ENCODE measurements at places on chromosomes 1 and 21.
A peak's percentile ranks its signal among the peaks of the same experiment; 100 is the strongest.

- no peak for DNase-seq
These were observed 125.4 kb upstream of the TMEM51 start for GRCh38 chr1:15028102-15028501.

DNA sequence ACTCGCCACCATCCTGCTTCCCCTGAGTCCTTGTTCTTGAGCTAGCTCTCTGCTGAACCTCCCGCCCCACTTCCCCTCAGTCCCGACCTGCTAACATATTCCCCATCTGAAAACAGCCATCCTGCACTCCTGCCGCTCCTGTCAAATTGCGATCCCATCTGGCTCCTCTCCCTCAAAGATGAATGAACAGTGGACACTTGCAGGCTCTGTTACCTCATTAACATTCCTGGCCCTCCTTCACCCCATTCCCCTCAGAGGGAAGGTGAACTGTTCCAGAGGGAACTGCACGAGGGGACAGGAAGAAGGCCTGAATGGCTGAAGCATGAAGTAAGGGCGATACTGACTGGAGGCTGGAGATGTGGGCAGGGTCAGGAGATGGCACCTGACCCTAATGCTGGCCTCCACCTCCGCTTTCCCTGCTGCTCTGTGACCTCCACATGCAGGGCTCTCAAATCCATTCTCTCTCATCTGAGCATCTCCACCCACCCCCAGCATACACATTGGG, 7.4 kb upstream of the CELSR2 start:
- DNase-seq: no peak

DNA sequence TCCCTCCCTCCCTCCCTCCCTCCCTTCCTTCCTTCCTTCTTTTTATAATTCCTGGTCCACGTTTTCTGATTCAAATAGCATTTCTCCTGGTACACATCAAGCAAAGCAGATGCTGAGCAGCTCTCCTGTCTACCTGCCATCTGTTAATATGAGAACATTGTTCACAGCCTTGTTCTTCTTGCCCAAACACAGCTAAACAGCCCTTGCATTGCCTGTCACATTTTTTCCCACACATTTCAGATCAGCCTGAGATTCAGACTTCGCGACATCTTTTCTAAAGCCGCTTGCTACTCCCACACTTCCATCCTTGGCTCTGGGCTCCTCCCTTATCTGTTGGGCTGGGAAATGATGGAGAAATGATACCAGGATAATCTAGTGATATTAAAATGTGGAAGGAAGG, 200.5 kb downstream of the PCP4 start:
- DNase-seq: no peak

DNA sequence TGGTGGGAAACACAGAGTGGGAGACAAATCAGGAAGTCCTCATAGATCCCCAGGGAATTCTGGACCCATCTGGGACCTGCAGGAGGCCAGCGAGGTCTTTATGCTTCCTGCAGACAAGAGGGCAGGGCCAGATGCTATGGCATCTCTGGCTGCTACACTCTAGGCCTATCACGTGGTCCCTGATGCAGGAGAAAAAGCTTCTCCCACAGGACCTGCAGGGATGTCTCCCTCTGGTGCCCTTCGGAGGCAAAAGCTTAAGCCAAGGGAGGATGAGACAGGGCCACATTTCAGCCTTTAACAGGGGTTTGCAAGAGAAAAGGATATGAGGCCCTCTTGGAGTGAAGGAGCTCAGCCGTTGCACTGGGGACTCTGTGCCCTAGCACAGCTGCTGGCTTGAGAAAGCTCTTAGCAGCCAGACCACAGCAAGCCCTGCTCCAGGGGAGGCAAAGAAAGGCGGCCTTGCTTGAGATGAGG, 243.0 kb downstream of the C1orf94 start:
- no peak for DNase-seq

DNA sequence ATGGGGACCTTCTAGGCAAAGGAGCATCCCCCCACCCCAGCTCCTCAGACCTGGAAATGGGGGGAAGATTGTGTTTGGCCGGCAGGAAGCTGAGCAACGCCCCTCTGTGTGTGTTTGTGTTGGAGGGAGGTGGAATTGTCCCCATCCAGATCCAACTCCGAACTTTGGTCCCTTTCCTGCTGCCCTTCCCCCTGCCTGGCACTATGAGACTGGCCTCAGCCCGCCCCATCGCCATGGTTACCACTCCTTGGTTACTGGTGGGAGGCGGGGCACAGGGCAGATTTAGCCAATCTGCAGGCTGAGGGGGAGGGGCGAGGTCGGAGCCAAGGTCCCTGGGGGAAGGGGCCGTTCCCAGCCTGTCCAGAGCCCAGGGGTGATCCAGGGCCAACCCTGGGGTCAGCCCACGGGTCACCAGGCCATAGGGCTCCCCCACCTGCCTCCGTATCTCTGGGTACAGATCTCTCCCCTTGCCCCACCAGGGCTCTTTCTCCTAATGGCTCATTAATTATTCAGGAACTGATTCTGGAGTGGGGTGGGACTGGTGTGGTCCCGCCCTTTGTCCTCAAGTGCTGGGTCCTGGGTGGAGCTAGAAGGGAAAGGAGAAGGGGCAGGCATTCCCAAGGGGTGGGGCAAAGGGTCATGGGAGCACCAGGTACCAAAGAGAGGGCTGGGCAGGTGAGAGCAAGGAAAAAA, 15.2 kb downstream of the PTPRF start:
- DNase-seq: no peak

GRCh38 chr1:45340816-45341466, 701 bp upstream of the MUTYH start:
- no peak for DNase-seq

DNA sequence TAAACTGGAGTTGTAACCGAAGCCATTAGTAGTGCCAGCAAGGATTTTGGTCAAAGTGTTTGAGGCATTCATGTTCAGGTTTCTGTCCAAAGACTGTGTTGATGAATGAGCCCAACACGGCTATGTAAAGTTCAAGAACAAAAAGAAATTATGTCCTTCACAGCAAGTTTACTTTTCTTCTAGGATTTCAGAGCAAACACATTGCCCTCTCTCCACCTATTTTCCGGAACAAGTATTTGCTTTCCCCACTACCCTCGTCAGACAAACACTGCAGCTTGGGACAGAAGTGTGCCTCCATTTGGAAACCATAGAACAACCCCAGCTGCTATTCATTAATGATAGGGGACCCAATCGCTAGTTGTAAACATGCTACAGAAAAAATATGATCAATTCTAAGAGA, 151.4 kb upstream of the C1orf105 start:
- no peak for DNase-seq

GRCh38 chr21:20802631-20803260, 195.5 kb upstream of the NCAM2 start:
- no peak for DNase-seq

GRCh38 chr1:186996816-186997215, 168.1 kb downstream of the PLA2G4A start:
- DNase-seq: no peak

GRCh38 chr1:78370356-78370755, 120.4 kb upstream of the PTGFR start:
- no peak for DNase-seq

GRCh38 chr1:162361349-162361748, 15.3 kb downstream of the SPATA46 start:
- no peak for DNase-seq

DNA sequence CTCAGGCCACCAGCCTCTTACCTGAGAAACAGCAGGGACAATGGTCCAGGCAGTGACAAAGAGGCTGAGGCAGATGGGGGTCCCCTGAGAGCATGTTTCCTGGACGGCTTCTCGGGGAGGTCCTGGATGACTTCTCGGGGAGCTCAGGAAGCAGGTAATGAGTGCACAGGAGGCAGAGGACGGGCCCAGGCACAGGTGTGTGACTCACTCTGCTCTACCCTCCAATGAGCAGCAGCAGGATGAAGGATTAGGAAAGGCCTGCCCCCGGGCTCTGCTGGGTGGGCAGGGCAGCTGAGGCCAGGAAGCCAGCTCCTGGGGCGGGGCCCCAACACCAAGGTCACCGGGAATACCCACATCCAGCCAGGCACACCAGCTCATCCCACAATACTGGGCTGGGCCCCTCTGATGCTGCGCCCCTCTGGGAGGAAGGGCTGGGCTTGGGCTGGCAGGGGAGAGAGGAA, 17.2 kb upstream of the PTAFR start:
- no peak for DNase-seq

DNA sequence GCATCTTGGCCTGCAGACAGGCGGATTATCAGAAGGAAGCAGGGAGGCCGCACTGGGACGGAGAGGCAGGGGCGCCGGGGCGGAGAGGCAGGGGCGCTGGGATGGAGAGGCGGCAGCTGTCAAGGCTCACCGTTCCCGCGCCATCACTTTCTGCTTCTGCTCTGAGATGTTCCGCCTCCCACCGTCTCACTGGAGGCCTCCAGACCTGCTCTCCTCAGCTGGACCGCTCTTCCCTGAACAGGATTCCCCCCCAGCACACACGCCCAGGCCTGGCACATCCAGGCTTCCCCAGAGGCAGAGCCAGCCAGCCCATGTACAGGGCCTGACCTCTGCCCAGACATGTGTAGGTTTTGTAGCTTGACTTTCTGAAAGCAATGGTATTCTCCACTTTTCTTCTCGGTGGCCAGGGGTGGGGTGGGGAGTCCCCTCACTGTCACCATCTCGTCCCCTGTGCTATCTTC, 84.1 kb downstream of the RIPK4 start:
- DNase-seq: no peak

DNA sequence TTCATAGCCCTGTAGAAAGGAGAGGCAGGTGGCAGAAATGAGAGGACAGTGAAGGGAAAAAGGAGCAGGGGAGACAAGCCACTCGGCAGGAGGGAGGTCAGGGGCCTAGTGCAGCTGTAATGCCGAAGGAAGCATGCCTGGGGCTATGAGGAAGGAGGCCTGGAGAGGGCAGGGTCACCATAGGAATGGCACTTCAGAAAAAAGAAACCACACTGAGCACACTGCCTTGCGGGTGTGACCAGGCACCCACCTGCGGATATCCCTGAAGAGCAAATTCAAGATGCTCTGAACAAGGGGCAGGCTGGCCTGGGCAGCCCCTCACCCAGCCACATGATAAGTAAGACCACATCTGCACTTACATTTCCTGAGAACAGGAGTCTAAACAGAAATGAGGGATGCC, 104.7 kb downstream of the JAK1 start:
- DNase-seq: no peak

- no peak for DNase-seq
These were observed 66.3 kb upstream of the EDEM3 start for GRCh38 chr1:184820956-184821355.

DNA sequence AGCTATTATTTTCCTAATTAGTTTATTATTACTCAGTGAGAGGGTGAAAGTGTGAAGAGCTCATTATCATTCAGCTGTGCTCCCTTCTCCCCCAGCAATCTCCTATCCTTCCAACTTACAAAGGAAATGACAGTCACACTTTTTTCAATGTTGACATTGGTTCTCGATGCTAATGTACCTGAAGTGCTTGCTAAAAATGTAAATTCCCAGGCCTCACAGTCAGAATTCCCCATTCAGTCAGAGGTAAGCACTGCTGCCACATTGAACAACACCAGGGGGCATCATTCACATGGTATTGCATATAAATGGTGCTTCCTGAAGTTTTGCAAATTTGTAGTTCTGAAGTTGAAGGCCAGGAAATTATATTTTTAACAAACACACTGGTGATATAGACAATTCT, 132.7 kb upstream of the FOXD3 start:
- DNase-seq: no peak

- DNase-seq: no peak
These were observed 19.7 kb upstream of the S1PR1 start for GRCh38 chr1:101217148-101217547.

- no peak for DNase-seq
These were observed 372.7 kb downstream of the BRINP3 start for GRCh38 chr1:190104961-190105360.

DNA sequence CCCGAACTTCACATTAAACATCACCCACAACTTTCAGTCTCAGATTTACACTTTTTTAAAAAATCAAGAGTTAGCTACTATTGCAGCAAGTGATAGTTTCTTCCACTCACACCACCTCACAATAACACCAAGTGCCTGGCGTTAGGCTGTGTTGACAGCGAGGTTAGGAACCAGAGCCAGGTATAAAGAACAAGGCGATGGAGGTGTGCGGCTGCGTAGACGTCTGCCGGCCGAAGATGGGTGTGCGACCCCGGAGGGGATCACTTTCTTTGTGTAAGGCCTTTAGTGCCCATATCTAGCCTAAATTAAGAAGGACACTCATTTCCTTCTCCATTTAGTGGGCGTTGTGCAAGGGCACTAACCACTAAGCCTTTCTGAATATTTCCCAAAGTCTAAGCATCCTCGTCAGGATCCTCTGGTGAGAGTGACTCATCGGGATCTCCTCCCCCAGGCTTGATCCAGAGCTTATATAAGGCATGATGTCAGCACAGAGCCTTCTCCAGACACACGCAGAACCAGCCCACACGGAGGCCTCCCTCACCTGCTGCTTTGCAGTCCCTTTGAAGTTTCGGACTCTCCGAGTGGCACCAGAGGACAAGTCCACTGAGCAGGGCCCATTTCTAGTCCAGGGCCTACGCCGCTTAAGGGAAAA, 11.8 kb downstream of the NHLH2 start:
- DNase-seq: no peak

GRCh38 chr1:212231372-212231771, 53.8 kb upstream of the PPP2R5A start:
- DNase-seq: no peak

DNA sequence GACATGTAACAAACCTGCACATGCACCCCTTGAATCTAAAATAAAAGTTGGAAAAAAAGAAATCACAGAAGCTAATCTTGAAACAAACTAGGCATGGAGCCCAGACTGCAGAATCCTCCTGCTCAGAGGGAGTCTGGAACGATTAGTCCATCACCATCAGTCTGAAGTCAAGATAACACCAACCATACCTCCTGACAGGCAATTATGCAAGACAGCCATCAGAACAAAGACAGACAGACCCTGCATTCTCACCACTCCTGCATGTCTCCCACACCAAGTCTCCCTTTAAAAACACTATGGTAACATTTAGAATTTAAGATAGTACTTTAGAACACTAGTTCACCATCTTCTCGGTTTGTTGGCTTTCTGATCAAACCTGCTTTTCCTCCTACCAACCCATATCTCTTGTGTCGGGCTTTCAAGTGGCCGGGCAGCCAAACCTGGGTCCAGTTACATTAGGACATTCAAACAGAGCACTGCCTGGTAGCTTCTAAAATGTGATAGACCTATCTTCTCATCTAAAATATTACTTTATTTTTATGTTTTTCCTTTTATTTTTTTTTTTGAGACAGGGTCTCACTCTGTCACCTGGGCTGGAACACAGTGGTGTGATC, 10.1 kb downstream of the YARS1 start:
- no peak for DNase-seq

- no peak for DNase-seq
These were observed 138.9 kb upstream of the NRIP1 start for GRCh38 chr21:15203740-15204139.

- DNase-seq: peak; percentile 14
These were observed 848 bp downstream of the DNM3 start for GRCh38 chr1:171841931-171842761.

DNA sequence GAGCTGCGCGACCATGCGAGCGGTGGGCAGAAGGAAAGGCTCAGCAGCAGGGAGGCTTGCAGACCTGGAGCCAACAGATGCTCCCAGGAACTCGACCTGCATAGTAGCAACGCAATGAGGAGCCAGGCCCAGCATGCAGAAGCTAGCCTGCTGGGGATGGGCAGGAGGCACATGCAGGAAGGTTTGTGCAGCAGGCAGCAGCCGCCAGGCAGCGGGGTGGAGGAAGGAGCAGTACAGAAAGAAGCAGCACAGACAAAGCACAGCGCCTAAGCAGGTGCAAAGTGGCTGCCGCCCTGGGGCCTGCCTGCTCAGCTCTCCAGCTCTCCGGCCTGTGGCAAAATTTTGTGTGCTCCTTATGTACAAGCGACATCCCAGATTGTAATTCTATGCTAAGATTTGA, 213.5 kb upstream of the MAP1LC3C start:
- no peak for DNase-seq
